NCI-H460 (cell line): ENCODE measurements at places on chromosomes 3 and 15. TPM values are rescaled to one million over a fixed set of nuclear protein-coding genes. Genes with fewer than 3 reads are reported as not detected.

GRCh38 chr3:122800706-122801237 is 5.9 kb downstream of the SLC49A4 start:
- no peak for DNase-seq

GRCh38 chr3:61926923-61927322 is 365.6 kb downstream of the PTPRG start:
- DNase-seq, result no peak

GRCh38 chr3:132232231-132232792 is 84.9 kb upstream of the ACP3 start:
- DNase-seq, result no peak

Gene XCR1
- not detected in 2 replicates for total RNA-seq

Gene SCN11A
- total RNA-seq, result not detected in 2 replicates

Gene TUSC7
- total RNA-seq, result not detected in 2 replicates

Gene BFSP2
- not detected in 2 replicates for total RNA-seq

DNA sequence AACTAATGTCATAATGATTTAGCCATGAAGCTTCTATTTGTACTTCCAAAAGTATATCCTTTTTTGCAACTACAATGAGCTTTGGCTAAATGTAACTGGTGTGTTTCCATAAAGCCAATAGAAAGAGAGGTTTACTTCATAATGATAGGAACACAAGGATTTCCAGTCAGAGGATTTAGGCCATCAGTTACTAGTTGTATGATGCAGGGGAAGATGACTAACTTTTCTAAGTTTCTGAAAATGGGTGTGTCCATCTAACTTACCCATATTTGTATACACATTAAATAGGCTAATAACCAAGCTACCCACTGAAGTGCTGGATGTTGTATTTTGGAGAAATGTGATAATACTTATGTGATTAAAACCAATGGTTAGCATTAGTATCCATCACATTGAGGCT is 55.7 kb downstream of the SLC4A7 start:
- no peak for DNase-seq

GRCh38 chr3:183577346-183577745 is 21.8 kb upstream of the KLHL6 start:
- DNase-seq, result no peak
